ENCODE measurements at places on chromosomes 16 and 17.

DNA sequence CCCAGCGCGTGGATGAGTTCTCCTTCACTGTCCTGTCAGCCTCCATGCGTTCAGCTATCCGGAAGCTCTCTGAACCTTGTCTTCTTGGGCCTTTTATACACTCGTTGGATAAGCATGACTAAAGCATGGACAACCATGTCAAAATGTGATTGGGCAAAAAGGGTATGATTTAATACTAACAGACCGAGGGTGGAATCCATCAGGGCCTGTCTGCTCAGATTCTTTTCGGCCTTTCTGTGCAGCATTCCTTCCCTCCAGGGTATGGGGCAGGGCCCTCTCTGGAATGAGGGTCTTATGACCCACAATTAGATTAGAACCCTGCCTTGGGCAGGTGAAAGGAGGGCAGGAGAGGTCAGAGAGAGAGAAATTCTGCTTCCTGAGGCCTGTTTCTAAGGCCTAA is 14.0 kb upstream of the CCL5 start:
- no peak for DNase-seq

DNA sequence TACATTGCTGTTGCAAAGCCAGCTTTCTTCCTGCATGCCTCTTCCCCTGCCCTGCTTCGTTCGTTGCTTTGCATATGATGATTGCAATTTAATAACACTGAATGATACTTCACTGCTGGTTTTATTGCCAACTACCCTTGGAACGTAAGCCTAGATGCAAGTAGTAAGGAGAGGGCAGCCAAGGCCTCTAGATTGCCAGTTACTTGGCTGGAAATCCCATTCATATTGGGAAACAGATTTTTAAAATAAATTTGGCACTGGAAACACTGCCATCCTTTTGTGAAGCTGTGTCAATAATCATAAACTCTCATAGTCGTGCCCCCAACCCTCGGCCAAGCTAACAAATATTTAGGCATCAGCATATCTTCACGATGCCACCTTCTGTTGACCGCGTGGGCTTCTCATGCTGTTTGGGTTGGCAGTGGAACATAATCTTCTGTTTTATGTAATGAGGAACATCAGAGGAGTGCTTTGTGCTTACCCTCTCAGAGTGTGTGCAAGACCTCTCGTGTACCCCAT is 86.5 kb downstream of the MAP2K6 start:
- DNase-seq, result no peak

DNA sequence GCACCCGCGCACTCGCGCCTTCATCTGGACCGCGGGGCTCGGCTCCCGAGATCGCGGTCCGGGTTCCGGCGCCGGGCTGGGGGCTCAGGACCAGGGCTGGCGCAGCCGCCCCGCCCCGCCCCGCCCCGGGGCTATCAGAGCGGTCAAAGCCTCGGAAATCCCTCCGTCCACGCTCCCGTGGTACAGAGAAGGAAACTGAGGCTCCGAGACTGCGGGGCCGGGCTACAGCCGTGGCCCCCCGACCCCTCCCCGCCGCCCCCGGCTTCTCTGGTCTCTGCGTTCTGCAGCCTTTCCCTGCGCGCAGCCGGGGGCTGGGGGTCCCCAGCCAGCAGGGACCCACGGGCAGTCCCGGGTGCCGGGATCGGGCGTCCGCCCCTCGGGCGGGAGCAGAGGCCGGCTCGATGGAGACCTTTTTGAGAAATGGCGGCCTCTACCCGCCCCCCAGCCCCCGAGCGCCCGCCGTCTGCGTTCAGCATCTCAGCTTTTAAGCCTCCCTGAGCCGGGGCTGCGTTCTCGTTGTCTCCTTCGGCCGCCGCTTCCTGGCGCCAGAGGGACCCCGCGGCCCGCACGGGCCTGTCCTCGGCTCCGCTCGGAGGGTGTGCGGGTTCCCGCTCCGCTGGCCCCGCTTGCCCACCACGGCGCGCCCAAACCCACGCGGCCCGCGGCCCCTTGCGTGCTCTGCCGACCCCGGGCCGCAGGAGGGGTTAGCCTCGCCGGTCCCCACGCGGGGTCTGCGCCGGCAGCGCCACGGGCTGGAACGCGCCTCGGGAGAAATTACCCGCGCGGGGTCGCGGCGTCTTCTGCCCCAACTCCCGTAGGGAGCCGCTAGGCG is 1.5 kb upstream of the NPTX1 start:
- no peak for DNase-seq

DNA sequence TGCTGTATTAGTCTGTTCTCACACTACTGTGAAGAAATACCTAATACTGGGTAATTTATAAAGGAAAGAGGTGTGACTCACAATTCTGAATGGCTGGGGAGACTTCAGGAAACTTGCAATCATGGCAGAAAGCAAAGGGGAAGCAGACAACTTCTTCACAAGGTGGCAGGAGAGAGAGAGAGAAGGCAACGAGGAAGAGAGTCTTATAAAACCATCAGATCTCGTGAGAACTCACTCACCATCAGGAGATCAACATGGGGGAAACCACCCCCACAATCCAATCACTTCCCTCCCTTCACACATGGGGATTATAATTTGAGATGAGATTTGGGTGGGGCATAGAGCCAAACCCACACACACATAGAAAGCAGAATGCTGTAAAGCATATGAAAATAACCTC is 896.2 kb downstream of the CDH11 start:
- no peak for DNase-seq

- no peak for DNase-seq
These were observed 534.0 kb downstream of the MAF start for GRCh38 chr16:79066561-79066960.
